ENCODE measurements at places on chromosomes 7 and 10.

DNA sequence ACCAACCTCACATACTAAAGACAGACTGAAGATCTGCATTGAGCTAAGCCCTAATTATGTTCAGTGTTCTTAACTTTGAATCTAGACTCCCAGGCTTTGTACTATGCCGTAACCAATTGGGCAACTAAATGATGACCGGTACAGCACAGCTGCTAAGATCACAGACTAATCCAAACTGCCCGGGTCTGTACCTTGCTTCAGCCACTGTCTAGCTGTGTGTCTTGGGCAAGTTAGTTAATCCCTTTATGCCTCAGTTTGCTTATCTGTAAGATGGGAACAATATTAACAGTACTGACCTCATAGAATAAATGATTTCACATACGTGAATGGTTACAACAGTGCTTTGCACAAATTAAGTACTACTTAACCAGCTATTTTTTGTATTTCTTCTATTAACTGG, 205.8 kb upstream of the NFE2L3 start:
- no peak for DNase-seq

DNA sequence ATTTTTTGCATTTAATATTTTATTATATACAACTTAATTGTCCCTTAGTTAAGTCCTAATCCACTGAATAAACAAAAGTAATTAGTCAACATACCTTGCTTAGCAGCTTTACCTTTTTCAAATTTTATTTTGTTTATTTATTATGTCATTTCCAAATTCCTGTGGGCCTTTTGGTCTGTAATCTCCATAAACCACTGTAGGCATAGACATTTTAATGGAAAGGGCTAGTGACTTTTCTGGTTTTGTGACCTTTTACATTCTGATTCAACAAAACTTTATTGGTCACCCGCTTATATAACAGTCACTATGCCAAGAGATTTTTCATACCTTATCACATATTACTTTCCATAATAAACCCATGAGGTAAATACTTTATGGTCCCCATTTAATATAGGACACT, 181.3 kb upstream of the PRPS1L1 start:
- no peak for DNase-seq

DNA sequence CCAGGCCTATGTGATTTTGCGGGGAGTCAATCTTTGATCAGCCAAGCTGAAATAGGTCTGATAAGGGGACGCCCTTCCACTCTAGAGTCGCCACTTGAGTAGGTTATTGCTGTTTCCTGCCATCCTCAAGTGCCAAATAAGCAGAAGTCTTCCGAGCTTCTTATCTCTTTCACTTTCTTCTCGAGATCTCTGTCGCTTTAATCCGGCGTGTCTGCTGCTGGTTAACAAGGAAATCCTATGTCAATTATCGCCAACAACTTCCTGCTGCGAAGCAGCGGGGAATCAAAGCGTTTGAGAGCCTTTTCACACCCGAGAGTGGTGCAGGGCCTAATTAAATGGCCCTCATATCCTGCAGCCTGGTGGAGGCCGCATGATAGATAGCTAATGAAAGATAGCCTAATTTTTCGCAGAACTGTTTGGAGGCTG, 215.9 kb downstream of the RAB11FIP2 start:
- no peak for DNase-seq

GRCh38 chr10:131757285-131758058, 143.3 kb upstream of the PPP2R2D start:
- no peak for DNase-seq

DNA sequence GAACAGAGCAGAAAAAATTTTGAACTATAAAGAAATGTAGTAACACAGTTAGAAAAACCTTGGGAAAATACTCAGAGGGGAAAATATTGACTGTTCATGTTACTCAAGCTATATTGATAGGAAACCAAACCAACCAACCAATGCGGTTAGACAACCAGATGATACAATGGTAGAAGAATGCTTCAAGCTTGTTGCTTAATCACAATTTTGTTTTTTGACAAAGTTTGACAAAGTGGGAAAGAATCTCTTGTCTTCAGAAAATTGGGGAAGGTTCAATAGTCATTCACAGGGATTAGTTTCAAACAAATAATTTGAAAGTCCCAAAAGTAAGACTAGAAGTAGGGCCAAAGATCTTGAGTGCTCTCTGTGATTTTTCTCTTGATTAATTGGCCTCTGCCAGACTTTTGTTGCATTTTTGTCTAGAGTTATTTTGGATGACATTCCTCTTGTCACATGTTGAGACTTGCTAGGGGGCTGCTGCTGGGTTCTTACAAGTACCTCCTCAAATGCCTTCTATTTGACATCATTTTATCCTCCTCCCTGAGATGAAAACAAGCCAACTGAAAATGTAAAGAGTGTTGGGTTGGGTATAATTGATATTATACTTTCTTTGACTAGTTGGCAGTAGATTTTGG, 233.1 kb upstream of the PHYHIPL start:
- DNase-seq, result no peak

DNA sequence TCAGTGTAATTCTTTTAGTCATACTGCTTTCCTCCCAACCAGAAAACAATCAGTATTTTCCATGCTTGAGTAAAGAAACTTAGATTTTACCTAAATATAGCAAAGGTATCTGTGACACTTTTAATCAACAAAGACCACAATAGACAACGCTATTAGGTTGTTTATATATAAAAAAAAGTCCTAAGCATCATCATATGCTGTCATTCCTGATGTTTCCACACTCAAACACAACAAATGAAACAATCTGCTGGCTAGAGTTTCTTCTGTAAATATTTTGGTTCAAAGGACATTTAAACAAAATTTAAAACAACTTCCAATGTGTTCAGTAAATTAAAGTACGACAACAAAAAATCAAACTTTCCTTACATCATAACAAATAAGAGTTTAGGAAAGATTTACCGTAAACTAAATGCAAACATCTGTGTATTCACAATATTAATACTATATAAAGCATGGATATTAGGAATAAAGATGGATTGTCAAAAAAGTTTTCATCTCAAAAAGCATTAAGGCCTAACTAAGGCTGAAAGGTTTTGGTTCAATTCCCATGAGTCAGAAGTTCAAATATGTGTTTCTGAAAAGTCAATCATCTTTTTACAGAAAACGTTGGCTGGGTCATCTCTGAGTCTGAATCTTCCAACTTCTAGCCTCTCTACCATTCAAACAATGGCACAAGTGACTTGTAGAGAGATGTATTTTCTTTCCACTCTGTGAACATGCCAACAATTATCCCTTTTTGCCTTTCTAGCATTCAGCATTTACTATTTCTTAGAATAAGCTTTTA, 157.1 kb downstream of the CRPPA start:
- DNase-seq, result no peak

GRCh38 chr10:55043540-55043939, 242.5 kb upstream of the PCDH15 start:
- no peak for DNase-seq

DNA sequence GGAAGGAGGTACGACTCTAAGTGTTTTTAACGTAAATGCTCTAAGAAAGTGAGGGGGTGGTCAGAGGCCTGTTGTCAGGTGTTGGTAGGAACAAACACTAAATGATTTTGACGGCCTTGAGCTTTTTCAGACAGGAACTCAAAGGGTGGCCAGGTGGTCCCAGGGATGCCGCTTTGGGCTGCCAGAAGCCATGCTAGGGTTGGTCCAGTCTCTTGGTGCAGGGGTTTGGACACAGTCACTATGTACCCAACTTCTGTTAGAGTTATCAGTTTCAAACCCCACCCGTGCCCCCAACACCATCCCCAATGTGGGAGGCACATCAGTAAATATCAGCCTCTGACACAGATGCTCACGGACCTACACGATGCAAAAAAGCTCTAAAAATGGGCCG, 9.3 kb downstream of the ATP6V0E2 start:
- DNase-seq, result no peak

DNA sequence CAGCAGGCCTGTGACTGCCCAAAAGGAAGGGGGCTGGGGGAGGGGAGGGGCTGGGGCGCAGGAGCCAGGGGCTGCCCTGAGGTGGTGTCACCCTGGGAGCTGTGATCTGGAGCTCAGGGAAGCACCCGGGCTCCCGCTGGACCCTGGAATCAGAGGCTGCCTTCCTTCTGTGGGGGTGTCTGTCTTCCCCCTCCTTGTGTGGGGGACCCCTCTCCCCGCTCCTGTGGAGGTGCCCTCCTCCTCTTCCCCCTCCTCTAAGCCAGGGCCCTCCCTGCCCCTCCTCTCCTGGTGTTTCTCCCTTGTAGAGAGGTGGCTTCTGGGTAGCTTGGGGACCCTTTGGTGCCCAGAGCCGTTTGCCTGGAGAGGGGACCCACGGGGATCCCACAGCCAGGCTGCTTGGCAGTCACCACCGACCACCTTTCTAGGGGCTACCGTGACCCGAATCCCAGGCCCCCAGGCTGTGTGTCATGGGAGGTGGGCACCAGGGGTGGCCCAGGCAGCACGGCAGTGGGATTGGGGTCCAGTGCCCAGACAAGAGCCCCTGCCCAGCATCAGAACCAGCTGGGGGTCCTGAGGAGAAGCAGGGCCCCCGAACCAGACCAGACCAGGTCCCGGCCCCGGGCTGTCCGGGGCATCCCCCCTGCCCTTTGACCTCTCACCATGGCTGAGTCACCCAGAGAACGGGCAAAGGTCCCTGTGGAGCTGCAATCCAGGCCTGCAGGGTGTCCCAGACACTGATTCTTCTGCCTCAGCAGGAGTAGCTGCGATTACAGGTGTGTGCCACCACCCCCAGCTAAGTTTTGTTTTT, 741 bp downstream of the PRAP1 start:
- no peak for DNase-seq

DNA sequence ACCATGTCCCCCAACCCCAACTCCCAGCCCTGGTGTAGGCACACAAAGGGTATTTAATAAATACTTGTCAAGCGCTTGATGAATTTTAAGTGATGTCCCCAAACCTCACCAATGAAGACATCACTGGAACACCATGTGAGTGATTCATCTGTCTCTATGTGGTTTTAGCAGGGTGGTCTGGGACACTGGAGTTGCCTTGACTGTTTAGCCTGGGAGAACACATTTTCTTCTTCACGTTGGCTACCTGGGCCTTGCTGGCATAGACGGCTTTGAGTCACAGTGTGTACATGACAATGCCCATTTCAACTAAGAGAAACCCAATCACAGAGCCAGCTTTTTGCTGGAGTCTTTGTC, 24.8 kb upstream of the SHH start:
- no peak for DNase-seq

GRCh38 chr10:13492493-13493180, 36.2 kb downstream of the BEND7 start:
- DNase-seq, result no peak

DNA sequence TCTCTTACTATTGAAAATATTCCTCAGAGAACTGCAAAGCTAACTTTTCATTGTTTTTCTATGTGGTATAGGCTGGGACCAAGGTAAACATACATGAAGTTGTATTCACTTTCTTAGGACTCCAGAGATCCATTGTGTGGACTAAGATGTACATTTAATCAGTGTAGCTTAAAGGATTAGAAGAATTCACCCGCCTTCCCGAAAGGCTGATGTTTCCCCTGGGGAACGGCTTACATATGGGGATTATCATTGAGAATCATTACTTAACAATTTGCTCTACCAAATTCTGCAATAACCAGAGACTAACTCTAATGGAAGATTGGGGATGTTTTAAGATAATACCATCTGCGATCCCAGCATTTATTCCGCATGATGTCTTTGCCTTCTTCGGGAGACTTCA, 257.1 kb upstream of the KIAA1217 start:
- no peak for DNase-seq

DNA sequence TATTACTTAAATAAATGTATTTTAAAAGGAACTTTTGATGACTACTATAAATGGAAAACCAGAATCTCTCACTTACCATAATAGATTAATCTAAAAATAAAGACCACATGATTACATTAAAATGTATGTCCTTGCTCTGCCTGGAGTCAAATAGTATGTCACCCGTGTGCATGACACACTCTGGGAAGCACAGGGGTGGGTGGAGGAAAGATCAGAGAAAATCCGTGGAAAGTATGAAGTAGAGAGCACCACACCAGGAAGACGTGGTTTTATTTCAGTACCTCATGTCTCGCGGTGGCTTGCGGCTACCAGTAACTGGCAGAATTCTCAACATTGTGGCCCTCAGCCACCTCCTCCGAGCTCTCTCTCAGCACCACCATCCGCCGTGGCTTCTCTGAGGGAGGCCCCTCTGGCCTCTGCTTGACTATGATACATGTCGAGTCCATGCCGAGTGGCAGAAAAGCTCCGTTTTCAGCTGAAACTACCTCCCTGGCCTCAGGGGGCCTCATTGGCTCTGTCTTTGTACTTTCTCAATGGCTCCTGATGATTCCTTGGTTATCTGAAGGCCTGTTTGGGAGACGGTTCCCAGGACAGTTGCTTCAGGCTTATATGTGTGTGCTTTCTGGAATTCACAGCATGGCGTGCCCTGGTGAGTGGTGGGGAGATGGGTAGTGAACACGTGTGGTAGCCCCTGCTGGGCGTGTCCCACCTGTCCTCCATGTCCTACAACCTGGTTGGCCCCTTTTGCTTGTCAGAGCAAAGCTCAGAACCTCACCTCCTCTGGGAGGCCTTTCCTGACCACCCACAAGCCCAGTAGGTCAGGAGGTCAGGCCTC, 49.8 kb downstream of the LHPP start:
- no peak for DNase-seq

DNA sequence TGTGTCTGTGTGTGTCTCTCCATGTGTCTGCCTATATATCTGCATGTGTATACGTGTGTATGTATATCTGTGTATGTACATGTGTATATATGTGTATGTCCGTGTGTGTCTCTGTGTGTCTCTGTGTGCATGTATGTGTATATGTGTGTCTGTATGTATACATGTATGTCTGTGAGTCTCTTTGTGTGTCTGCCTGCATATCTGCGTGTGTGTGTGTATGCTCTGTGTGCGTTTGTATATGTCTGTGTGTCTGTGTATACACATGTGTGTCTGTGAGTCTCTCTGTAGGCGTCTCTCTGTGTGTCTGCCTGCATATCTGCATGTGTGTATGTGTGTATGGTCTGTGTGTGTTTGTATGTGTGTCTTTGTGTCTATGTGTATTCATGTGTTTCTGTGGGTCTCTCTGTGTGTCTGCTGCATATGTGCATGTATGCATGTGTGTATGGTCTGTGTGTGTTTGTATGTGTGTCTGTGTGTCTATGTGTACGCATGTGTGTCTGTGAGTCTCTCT, 23.7 kb upstream of the KLF6 start:
- DNase-seq, result no peak

- DNase-seq, result no peak
Observed at GRCh38 chr7:71173955-71174354, 42.0 kb downstream of the GALNT17 start.

DNA sequence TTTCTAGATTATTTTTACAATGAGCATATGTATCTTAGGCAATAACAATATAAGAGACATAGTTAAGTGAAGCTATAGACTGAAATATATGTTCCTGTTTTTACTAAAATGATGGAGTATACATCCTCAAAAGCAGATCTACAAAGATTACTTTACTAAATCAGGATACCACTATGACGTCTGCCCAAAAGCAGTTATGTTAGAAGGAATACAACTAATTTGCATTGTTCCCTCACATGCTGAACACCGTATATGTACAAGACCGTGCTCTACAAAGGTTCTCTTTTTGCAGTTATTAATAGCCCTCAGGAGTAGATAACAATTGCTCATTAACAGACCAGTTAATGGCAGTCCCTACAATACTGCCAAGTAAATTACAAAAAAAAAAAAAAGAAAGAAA, 137.5 kb downstream of the CD36 start:
- DNase-seq, result no peak
